ENCODE measurements at places on chromosomes 11 and 22.

- DNase-seq: no peak
These were observed 1335.3 kb downstream of the TBC1D22A start for GRCh38 chr22:48097723-48098122.

DNA sequence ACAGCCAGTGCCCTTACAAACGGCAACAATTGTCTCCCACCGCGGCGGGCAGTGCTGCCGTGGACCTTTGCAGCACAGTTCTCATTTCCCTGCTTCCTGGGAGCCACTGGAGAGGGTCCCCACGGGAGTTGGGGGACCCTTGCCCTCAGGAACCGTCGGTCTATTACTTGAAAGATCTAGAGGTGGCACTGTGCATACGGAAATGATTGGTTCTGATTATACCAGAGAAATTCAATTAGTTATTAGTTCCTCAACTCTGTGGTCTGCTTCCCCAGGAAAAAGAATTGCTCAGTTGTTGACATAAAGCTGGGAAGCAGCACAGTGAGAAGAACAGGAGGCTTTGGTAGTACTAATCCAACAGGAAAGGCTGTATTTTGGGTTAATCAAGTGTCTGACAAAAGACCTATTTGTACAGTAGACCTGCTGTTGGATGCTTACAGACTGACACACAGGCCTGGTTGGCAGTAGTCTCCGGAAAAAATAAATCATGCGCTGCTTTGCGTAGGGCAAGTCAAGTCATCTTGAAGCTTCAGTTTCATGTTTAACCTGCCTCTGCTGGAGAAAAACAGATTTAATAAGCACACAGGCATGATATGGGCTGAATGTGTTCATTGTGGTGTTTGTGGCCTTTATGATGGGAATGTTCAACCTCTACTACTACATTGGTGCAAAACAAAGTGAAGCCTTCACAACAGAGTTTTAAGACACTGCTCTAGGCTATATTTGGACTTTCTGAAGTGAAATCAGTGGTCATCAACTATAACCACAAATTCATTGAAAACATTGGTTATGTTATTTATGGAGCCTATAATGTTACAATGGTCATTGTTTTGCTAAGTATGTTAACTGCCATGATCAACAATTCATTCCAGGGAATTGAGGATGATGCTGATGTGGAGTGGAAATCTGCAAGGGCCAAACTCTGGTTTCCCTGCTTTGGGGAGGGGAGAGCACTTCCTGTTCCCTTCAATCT is 54.6 kb upstream of the SC5D start:
- DNase-seq: peak; percentile 76

GRCh38 chr11:123702696-123703095 is 38.8 kb downstream of the ZNF202 start:
- no peak for DNase-seq

DNA sequence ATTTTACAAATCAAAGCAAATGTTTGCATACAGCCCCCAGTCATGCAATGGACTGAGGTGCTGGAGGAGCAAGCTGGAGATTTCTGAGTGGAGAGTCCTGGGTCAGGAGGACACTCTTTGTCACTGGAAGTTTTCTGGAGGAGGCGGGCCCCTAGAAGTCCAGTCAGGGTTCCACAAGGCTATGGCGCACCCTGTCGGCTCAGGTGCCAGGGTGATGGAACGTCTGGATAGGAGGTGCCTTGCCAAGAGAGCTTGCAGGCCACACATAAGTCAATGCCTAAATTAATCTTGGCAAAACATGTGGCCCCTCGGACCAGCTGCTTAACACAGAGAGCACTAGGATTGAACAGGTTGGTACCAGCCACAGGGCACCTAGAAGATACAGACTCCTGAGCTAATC is 174.7 kb upstream of the CADM1 start:
- DNase-seq: no peak

GRCh38 chr11:12216041-12216451 is 105.7 kb downstream of the MICAL2 start:
- DNase-seq: no peak

- peak; percentile 20 for DNase-seq
These were observed 93.1 kb downstream of the C11orf58 start for GRCh38 chr11:16831316-16832192.

DNA sequence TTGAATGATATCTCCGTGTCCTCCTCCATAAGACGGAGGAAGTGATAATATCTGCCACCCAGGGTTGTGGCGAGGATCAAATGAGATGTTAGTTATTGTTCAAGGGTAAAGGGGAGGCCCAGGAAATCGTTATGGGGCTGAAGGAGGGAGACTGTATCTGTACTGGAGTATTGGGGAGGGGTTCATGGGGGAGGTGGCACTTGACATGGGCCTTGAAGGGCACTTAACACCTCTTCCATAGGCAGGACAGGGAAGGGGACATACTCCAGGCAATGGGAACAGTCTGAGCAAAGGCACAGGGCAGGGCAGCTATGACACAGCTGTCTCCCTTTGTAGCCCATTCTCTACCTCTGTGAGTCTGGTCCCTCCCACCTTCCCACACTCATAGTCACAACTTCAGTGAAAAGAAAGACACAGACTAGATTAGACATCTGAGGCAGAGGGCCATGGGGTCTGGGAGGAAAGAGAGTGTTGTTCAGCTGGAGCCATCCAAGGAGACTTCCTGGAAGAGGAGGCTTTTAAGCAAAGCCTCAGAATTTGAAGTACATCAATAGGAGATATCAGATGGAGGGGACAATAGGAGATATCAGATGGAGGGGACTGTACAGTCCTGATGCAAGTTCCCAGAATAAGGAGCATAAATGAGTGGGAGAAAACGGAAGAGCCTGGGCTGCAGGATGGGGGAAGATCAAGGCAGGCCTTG is 15.8 kb upstream of the DGKZ start:
- DNase-seq: no peak

GRCh38 chr11:61377461-61378160 is 14.8 kb upstream of the TMEM216 start:
- DNase-seq: peak; percentile 78

- DNase-seq: no peak
These were observed 62.4 kb downstream of the SMCO4 start for GRCh38 chr11:93480756-93481155.

DNA sequence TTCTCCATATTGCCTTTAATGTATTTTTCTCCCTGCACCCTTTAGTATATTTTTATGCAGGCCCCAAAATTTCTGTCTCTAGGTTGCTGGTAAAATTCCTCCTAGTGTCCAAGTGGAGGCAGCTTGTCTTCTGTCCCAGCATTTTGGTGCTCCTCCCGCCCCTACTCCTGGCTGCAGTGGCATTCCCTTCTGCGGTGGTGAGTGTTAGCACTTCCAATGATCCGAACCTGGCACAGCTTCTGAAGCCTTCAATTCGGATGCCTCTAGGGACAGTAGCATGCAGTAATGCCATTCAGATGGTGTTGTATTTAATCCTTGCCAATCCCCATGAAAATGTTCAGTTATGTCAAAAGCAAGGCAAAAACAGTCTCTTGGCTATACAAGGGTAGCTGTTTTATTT is 5.9 kb downstream of the YWHAH start:
- no peak for DNase-seq

- no peak for DNase-seq
These were observed 141.1 kb upstream of the ARHGAP42 start for GRCh38 chr11:100545970-100546369.

GRCh38 chr11:35248558-35249323 is 109.8 kb downstream of the CD44 start:
- no peak for DNase-seq

DNA sequence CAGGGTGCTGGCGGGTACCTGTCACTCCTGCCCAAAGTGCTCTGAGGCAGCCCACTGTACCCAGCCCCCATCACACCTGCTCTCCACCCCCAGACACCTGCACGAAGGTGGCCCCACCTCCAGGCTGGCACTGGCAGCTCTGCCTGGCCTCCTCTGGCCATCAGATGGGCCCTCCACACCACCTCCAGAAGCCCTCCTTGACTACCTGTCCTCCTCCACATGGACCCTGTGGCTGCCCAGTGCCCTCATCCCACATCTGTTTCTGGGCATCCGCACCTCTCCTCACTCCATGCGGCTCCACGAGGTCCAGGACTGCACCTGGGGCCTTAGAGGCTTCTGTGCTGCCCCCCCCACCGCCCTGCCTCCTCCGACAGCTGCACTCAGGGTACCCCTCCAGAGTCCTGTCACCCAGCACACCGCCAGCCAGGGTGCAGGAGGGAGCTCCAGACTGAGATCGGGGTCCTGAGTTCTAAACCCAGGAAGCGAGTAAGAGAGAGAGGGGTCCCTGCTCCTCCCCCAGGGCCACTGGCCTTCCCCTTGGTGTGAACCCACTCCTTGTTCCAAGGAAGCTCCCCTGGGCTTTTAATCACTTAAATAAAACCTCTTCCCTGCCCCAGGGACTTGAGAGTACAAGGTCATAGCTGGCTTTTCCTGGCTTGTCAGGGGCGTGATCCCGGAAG is 1.7 kb downstream of the CTSD start:
- peak; percentile 33 for DNase-seq

- DNase-seq: peak; percentile 11
These were observed 32.3 kb downstream of the ADAMTS15 start for GRCh38 chr11:130480711-130481140.

DNA sequence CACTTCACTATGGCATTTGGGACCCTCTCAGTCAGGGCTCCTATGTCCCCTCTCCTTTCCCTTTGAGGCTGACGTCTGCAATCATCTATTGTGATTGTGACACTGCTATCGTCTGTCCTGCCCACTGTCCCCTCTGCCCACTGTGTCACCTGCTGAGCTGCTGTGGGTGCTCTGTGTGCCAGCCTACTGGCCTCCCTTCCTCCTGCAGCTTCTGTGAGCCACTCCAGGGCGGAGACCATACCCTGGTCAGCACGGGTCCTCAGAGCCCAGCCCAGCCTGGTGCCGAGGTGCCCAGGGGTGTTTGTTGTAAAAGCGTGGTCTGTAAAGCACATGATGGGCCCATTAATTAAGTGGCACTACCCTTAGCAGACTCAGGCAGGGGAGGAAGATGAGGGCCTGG is 29.4 kb downstream of the MPPED1 start:
- no peak for DNase-seq

- no peak for DNase-seq
These were observed 136.4 kb downstream of the TRIM44 start for GRCh38 chr11:35798983-35799382.

GRCh38 chr11:101436511-101437142 is 147.2 kb downstream of the TRPC6 start:
- peak; percentile 39 for DNase-seq

DNA sequence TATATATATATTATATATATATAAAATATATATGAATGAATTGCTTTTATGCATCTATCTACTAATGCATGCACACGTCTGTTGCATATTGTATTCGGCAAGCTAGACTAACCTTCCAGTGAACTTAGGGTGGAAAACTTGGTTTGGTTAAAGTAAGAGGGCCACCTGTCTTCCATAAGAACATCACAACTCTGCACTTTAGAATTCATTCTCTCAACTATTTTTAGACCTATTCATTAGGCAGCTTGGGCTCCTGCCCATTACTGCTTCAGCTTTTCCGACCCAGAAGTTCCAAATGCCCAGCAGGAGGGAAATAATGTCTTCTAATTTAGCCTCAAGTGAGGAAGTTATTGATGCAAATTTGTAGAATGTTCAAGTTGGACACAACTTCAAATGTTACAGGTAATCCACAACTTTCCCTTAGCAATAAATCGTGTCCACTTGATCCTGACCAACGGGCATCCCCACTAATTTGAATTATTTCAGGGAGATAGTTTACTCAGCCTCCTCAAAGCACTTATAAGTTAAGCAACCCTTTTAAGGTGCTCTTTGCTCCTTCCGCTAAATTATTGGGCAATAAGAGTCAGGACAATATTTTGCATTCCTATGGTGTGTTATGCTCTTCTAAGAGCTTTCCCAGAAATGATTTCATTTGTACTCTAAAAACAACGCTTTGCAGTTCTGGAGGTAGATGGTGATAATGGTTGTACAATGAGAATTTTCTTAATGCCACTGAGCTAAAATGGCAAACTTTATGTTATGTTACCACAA is 132.3 kb downstream of the OPCML start:
- no peak for DNase-seq

GRCh38 chr11:68997124-68997994 is 15.7 kb downstream of the MRGPRF start:
- no peak for DNase-seq

DNA sequence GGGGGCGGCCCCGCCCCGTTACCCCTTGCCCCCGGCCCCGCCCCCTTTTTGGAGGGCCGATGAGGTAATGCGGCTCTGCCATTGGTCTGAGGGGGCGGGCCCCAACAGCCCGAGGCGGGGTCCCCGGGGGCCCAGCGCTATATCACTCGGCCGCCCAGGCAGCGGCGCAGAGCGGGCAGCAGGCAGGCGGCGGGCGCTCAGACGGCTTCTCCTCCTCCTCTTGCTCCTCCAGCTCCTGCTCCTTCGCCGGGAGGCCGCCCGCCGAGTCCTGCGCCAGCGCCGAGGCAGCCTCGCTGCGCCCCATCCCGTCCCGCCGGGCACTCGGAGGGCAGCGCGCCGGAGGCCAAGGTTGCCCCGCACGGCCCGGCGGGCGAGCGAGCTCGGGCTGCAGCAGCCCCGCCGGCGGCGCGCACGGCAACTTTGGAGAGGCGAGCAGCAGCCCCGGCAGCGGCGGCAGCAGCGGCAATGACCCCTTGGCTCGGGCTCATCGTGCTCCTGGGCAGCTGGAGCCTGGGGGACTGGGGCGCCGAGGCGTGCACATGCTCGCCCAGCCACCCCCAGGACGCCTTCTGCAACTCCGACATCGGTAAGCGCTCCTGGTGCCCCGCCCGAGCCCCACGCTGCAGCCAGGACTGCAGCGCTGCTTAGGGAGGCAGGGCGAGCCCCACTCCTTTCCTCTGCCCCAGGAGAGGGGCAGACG is at the start of gene TIMP3:
Gene TIMP3 (plus strand): TSS at position 169 of the 700 bp plus-strand sequence. CDS start 297 bp downstream, at position 466.
- DNase-seq: peak; percentile 47

DNA sequence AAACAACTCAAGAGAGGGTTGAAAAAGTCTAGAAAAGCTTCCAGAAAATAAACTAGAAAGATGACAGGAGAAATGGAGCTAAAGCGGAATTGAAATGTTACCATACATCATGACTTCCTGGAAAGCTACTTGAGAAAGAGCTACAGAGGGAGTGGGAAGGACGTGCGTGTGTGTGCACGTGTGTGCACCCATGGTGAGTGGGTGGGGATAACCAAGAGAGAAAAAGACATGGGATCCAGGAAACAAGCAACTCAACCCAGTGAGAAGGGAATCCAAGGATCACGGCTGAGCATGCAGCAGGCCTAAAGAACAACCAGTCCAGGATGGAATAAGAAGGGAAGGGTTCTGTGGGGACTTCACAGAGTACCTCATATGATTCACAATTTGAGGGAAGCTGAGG is 21.6 kb downstream of the APOL1 start:
- no peak for DNase-seq

DNA sequence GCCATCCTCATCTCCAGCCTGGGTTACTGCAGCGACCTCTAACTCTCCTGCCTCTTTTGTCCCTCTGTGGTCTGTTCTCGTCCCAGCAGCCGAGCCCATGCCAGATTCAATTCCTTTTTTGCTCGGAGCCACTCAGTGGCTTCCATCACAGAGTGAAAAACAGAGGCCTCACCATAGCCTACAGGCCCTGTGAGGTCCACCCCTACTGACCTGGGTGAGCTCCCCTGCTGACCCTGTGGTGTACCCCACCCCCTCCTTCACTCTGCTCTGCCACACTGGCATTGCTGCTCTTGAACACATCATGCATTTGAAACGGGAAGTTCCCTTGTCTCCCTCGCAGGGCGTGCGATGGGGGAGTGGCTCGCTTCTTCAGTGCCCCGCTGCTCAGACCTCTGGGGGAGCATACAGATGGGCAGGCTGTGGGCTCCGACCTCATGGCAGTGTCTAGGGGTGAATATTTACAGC is 2.1 kb downstream of the AIP start:
- no peak for DNase-seq

- no peak for DNase-seq
These were observed 678.7 kb upstream of the ARHGAP42 start for GRCh38 chr11:100008417-100008816.

Measured in iris pigment epithelial cell (primary cell).